ENCODE measurements at places on chromosomes 7 and 10.

GRCh38 chr10:105806-106205 is 29.4 kb upstream of the ZMYND11 start:
- no peak for DNase-seq

DNA sequence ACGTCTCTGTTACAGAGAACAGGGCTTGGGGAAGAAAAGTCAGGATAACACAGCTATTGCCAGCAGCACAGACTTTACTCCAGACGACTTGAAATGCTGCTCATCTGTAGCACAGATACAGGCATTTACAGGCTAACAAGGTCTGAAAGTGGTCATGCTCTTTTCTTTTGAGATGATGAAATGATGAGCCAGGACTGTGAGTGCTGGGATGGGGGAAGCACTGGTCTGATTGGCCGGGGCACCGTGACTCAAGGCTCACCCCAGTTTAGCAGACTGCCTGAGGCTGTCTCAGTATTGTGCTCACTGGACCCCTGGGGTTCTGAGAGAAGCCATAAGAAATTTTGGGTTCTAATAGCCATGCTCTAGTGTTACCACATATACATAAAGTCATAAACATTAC is 12.4 kb downstream of the SMKR1 start:
- no peak for DNase-seq

GRCh38 chr7:100675581-100676350 is 2.2 kb downstream of the GNB2 start:
- DNase-seq: peak; percentile 92

DNA sequence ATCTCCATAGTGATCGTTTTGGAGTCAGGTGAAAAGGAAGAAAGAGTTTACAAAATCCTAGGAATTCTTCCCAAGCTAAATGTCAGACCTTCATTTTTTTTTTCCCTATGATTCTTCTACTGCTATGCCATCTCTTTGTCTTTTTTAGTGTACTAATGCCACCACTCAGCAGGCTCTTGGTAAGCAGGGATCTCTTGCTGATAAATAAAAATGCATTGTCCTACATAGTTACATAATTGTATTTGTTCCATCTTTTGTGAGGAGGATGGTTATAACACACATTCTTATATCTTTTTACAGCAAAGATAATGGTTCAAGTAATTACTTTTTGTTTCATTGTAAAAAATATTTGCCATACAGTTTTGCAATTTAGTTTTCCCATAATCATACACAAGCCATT is 36.8 kb upstream of the AFAP1L2 start:
- no peak for DNase-seq

DNA sequence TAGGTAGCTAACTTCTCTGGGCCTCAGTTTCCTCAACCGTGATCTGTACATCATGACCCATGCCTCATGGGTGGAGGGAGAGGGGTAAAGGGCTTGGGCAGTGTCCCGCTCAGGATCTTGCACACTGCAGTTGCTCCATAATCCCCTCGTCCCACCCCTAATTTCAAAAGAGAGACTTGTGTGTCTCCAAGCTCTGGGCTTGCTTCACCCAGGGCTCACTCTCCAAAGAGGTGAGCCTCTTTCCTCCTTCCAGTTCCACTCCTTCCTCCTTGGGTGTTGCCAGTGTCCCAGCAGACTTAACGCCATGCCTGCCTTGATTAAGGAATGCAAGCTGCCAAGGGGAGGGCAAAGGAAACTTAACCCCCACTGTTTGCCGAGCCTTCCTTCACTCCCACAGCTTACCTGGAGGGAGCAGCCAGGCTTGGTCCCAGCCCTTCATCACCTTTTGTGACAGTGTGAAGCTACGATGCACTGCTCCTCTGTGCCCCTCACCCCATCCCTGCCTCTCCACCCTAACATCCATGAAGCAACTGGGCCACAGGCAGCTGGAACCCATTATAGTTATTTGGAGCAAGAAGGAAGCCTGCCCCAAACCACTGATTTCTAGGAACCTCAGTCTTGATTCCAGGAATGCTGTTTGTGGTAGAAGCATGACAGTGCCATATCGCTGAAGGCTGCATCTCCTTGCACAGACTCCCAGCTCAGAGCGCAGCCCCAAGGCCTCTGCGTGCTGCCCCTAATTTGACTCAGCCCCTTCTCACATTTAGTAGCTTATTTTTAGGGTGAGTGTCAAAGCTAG is 363.3 kb downstream of the TNS3 start:
- DNase-seq: no peak

DNA sequence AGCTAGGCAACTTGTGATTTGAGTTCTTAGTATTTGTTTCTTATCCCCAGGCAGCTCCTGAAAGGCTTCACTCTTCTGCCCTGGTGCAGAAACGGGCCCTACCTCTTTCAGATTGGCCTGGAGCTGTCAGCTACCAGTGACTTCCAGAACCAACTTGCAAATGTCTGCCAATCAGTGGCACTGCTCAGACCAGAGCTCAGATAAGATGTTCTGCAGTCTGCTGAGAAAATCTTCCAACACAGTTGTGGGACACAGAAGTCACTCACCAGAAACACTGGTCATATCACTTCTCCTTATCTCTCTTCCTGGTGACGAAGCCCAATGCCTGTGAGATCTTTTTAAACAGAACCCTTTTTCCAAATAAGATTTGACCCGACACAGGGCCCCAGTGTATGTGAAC is 81.9 kb upstream of the DUSP5 start:
- DNase-seq: no peak

- DNase-seq: no peak
Observed at GRCh38 chr7:46454816-46455215, 533.7 kb upstream of the IGFBP3 start.

GRCh38 chr7:136234040-136234439 is 256.9 kb upstream of the MTPN start:
- no peak for DNase-seq

DNA sequence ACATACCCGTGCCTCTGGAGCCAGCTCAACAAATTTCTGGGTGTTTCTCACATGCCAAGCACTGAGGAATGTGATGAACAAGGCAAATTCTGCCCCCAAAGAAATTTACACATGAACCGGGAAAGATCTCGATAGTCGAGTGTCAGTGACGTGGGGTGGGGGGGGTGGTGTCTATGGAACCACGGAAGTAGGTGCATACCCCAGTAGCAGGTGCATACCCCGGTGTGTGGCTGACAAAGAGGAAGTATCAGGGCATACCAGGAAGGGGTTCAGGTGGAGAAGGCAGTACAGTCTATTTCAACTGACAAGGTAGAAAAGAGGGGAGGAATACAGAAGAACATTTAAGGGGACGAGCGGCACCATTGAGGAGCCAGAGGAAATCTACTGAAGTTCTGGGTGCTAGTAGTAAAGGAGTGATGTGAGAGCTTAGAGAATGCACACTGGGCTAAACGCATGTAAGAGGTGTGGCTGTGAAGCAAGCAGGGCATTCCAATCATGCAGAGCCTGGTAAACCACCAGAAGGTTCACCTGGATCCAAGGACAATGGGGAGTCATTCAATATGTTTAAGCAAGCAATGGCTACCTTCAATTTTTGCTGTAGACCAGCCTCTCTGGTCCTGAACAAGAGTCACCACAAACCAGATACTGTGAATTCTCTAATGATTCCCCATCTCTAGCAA is 6.2 kb downstream of the CCDC6 start:
- no peak for DNase-seq

- no peak for DNase-seq
Observed at GRCh38 chr10:112783351-112784021, 166.6 kb upstream of the TCF7L2 start.

GRCh38 chr10:92691591-92692079 is 1.9 kb downstream of the HHEX start:
- no peak for DNase-seq

- no peak for DNase-seq
Observed at GRCh38 chr7:155489862-155490696, 32.1 kb downstream of the EN2 start.

GRCh38 chr7:100357131-100357561 is 771 bp upstream of the PILRB start:
- DNase-seq: no peak

- DNase-seq: no peak
Observed at GRCh38 chr10:49419005-49419404, 23.1 kb upstream of the DRGX start.

DNA sequence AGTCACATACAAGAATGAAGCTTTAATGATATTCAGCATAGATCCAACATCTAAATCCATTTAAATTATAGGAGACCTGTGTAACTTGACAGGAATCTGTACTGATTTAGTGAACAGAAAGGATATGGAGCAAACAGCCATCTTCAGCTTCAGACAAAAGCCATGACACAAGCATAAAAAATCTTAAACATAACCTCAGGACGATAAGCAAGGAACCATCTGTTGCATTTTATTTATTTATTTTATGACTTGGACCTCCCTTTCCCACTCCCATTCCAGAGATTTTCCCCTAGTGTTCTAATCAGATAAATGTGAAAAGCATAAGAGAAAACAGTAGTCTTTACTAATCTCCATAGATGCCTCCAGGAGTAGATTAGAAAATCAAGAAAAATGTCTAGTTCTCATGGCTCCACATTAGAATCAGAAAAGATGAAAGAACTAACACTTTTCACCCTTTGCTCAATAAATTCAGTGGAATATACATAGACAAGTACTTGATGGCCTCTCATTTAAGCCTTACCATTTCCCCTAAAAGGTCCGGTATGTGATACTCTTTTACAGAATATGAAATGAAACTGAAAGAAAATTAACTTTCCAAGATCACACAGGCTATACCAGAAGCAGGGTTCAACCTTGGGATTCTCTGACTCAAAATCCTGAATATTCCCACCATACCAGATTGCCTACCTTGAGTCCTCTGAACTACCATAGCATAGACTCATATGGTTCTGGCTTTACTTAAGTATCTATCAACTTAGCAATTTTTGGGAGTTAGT is 15.2 kb downstream of the CACNA2D1 start:
- no peak for DNase-seq

DNA sequence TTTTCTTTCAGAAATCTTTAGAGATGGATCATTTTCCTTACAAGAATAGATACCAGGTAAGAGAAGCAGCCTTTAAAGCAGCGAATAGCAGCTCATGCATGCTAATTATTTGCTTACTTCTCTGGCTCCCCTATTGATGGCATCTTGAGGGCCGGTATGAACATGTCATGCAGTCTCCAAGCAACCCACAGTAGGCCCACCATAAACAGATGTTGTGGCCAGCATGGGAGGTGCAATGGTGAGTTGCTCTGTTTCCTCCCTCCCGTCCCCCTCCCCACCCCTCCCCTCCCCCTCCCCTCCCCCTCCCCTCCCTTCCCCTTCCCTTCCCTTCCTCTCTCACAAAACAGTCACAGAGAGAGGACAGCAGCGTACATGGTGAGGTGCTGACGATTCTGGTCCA is 9.7 kb upstream of the ZNF273 start:
- no peak for DNase-seq

DNA sequence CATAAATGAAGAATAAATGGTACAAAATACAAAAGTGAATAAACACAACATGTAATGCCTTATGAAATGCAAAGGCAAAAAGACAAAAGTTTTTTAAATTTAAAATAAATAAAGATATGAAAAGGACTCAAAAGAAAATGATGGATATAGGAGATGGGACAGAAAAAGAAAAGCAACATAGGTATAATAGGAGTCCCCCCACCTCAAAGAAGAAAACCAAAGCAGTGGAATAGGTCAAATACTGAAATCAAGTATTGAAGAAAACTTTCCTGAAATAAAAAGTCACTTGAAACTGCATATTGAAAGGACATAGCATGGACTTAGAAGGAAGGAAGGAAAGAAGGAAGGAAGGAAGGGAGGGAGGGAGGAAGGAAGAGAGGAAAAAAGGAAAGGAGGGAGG is 110.0 kb upstream of the FAM204A start:
- DNase-seq: no peak

All from central memory CD4-positive, alpha-beta T cell (primary cell).